NCI-H1694 (cell line): ENCODE measurements at places on chromosomes 6 and 20.

DNA sequence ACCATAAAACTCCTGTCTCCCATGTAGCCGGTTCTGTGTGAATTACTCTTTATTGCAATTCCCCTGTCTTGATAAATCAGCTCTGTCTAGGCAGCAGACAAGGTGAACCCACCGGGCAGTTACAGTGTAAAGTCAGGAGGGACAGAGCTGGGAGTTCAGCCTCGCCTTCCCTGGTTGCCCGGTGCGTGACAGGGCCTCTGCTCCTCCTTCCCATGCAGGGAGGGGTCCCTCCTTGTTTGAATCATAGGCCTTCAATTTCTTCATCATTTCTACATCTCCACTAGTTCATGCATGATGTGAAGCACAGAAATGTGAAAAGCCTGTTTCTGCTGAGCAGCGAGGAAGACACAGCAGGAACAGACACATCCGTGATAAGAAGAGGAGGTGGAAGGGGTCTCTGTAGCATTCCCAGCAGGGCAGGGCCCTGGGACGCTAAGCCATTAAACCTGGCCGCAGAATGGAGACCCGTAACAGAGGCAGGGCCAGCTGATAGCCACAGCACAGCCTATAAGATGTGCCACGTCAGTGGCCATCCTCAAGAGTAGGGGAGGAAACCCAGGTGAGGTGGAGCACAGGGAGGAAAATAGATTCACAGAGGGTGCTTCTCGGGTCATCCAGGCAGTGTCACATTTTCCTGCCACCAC is 106.7 kb upstream of the CST7 start:
- DNase-seq, result no peak

DNA sequence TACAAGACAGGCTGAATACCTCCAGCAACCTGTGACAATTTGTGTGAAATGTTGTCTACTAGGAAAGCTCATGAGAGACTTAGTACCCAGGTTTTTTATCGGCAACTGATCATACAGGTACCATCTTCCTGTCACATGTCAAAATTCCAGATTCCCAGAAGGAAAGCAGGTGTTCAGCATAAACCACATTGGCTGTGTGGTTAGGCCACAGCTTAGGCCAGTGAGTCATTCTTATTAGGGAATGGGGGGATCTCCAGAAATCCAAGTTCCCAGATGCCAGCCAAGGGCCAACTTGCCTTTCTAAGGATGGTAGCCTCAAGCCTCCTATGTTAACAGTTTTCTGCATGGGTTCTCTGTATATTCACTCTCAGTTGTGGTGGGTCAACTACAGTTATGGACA is 65.9 kb downstream of the FAM184A start:
- DNase-seq, result no peak

DNA sequence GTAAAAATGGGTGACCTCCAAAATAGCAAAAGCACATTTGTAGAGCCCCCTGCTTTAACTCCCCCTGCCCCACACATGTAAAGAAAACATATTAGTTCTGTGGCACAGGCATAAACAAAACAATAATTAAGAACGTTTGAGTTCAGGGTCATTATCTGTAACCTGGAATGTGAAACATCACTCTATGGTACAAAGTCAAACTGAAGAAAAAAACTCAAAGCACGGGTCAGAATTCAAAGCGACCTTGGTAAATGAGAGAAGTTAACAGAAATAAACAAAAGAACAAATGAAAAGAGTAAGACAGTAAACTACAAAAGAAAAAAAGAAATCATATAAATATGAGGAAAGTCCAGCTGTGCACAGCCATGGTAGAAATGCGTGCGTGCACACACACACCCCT is 67.5 kb downstream of the PKHD1 start:
- DNase-seq, result no peak

DNA sequence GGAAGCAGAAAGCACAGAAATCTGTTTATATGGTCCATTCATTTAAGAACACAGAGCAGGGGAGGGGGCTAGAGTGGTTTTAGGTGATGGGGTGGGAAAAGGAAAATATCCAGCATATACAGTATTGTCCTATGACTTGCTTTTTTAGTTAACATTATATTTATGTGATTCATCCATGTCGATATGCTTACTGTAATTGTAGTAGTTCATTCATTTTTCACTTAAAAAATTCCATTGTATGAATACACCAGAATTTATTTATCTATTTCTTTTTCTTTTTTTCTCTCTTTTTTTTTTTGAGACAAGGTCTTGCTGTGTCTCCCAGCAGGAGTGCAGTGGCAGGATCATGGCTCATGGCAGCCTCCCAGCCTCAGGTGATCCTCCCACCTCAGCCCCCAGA is 9.6 kb upstream of the PRIM2 start:
- no peak for DNase-seq

DNA sequence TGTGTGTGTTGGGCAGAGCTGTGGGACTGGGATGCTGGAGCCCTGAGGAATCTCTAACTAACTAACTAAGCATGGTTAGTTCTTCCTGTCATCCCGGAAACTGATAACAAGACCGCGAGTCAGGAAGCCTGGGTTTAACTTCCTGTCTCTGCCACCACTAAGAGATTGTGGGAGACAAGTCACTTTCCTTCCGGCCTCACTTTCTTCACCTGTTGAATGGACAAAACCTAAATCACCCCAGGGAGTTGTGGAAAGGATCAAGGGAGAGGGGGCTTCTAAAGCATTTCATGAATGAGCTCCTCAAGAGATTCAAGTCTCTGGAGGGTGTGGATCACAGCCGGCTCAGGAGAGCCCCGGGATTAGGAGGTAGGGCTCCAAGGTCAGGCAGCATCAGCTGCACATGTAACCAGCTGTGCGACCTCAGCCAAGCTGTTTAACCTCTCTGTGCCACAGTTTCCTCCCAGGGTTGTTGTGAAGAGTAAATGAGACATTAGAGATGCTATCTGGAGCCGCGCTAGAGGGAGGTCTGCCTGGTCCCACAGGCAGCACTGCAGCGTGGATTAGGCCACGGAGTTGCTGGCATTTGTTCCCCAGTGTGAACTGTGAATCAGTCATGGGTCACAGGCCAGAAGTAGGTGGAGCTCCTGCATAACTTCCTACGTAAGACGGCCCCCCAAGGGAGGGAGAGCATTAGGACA is 105.1 kb downstream of the TOX2 start:
- DNase-seq, result no peak

DNA sequence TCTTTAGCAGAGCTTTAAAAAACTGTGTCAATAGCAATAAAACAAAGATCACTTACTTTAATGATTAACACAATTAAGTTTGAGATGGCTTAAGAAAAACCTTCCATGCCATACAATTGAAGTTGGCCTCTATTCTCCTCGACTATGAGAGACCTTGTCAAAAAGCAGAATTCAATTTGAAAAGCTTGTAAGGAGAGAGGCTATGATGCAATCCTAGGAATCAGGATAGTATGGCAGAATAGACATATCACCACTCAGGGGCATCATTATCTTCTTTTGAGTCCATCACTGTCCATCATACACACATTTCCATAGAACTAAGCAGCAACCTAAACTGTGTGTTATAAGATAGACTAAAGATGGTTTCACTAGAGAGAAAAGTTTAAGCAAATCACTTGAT is 17.2 kb downstream of the TBC1D7 start:
- no peak for DNase-seq

GRCh38 chr20:9597547-9597946 is 83.2 kb downstream of the LAMP5 start:
- DNase-seq, result no peak

DNA sequence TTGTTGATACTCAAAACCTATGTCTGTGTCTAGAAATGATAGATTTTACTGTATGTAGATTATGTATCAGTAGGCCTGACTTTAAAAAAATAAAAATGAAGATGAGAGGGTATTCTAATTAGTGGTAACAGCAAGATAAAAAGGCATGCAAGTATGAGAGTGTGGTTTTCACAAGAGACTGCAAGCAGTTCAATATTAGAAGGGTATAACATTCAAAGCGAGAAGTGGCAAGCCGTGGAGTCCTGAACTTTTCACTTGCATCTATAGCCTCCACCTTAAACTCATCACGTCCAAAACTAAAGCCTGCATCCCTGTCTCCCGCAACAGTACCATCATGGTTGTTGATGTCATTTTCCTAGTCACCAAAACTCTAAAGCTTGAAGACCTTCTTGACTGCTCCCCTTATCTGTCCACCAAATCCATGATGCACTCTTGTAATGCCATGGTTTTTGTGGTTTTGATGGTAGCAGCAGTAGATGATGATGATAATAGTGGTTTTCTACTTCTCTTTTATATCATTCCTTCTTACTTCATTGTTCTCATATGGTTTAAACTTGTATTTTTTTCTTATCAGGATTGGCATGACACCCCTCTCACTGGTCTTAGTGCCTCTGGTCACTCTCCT is 9.2 kb upstream of the CGA start:
- DNase-seq, result no peak

DNA sequence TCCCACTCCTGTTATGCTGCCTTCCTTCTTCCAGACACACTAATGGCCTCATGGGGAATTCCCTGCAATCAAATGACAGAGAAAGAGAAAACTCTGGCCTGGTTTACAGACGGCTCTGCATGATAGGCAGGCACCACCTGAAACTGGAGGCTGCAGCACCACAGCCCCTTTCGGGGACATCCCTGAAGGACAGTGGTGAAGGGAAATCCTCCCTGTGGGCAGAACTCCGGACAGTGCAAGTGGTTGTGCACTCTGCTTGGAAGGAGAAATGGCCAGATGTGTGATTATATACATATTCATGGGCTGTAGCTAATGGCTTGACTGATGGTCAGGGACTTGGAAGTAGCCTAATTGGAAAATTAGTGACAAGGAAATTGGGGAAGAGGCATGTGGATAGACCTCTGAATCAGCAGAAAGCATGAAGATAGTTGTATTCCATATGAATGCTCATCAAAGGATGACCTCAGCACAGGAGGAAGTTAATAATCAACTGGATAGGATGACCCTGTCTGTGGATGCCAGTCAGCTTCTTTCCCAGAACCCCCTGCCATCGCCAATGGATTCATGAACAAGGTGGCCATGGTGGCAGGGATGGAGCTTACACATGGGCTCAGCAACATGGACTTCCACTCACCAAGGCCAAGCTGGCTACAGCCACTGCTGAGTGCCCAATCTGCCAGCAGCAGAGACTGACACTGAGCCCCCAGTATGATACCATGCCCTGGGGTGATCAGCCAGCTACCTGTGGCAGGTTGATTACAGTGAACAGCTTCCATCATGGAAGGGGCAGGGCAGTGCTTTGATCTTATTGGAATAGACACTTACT is 44.5 kb upstream of the VSX1 start:
- DNase-seq, result no peak

- no peak for DNase-seq
Measured at GRCh38 chr6:5846889-5847288, 159.8 kb downstream of the NRN1 start.
